ENCODE measurements at places on chromosomes 4 and X.

DNA sequence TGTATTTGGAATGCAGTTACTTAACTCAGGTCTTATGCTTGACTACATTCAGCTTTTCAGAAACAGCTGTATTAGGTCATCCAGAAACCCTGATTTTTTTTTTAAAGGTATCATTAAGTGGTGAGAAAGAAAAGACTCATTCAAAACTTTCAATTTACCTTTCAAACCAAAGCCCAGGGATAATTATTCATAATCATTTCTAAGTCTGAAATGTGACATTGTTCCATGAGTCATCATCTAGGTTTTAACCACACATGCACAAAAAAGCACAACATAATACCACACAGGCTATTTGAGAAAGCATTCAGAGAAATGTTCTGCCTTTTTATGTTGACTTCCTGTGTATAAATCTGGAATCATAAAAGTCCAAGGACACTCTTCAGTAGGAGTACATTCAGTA, 288.2 kb downstream of the IL1RAPL2 start:
- DNase-seq, result no peak

GRCh38 chrX:155592981-155593380, 19.8 kb downstream of the TMLHE start:
- DNase-seq, result no peak

GRCh38 chr4:169225812-169226211, 44.9 kb downstream of the SH3RF1 start:
- DNase-seq, result no peak

DNA sequence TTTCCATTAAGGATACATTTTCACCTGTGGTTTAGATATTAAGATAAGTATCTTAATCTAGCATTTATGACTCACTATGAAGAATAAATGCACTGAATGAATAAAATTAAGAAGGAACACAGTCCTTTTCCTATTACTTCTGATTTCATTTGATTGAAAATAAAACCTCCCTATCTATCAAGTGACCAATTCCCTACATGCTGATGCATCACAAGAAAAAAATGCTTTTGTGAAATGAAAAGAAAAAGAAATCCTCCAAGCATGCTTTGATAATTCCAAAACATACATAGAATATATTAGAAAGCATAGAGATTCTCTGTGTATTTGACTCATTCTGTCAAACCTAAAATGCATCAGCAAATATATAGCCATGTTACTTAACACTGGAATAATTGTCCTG, 37.1 kb downstream of the PCDH10 start:
- no peak for DNase-seq

DNA sequence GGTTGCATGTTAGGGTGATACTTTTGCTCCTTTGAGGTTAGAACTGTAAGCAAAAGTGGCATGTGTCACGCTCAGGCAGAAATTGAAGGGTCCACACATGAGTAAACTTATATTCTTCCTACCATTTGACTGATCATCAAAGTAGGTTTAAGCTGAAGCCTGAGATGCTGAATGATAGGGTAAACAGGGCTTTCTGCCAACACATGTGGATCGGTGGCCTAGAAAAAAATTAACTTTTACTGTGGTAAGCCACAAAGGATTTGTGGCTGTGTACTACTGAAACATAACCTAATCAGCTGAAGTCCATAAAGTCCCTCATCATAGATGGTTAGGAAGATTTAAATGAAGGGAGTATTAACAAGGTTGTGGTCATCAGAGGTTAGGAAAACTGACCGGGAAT, 1070.1 kb downstream of the STPG2 start:
- no peak for DNase-seq

DNA sequence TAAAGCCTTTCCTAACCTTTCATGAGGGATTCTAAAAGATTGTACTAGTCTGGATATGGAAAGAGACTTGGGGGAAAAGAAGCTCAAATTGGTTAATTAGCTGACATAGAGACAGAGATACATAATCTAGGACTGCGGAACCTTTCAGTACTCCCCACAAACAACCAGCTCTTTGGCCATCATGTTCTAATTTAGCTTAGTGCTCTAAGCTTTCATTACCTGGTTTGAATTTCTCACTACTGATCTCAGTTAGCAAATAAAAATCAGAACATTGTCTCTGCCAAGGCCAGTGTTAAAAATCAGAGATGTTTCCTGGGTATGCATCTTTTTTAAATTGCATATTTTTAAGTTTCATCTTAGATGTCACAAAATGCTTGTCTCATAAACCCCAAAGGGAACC, 254.4 kb downstream of the GLUD2 start:
- DNase-seq, result no peak

DNA sequence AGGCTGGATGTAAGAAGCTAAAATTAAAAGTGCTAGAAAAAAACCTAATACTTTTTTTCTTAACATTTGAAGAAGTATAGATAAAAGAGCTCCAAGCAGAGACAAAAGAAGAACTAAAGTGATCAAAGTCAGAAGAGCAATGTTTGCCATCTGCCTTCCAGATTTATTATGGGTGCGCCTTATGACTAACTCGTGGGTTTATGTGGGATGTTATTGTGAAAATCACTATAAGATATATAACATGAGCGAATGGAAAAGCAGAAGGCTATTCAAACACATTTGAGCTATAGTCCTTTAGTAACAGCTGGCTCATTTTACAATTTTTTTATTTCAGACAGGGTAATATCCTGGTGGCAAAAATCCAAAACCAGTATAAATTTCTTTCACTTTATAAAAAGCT, 1040.7 kb downstream of the RAPGEF2 start:
- no peak for DNase-seq
